ENCODE measurements at places on chromosomes 7 and 10.

- DNase-seq, result no peak
Observed at GRCh38 chr10:123726381-123726780, 60.2 kb downstream of the GPR26 start.

DNA sequence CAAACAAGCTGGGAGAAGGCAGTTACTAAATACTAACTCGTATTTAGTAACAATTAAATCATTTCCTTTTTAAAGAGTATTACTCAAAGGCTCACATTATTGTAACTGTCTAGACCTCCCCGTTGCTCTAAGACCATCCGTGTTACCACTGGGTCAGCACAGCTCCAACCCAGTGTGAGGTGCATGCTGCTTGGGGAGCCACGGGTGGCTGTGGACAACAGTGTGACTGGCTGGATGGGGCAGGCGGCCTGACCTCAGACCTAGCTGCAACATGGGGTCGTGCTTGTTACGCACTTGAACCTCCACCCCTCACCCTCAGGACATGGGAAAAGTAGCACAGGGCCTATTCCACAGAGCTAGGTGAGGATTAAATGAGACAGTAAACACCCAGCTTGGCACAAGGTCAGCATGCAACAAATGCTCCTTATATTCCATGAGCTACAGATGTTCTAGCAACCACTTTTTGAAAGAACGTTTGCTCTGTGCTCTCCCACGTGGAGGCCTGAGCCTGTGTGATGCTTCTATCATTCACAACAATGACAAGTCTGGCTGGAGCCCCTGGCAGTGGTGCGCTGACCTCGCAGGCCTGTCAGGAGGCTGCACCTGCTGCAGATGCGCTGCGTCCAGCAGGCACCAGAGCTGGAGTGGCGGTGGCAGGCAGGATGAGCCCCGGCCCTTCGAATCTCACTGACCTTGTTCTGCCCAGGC lies 135.7 kb downstream of the PKD1L1 start:
- DNase-seq, result no peak

- DNase-seq, result peak; percentile 81
Observed at GRCh38 chr7:150368884-150369747, 494 bp downstream of the REPIN1 start.

- no peak for DNase-seq
Observed at GRCh38 chr7:19709249-19709578, 377 bp upstream of the POLR1F start.

- no peak for DNase-seq
Observed at GRCh38 chr7:155261031-155261985, 36.4 kb upstream of the INSIG1 start.

GRCh38 chr10:29820890-29821461 lies 186.2 kb upstream of the SVIL start:
- DNase-seq, result no peak

GRCh38 chr10:7553531-7553930 lies 113.2 kb downstream of the ITIH5 start:
- no peak for DNase-seq

DNA sequence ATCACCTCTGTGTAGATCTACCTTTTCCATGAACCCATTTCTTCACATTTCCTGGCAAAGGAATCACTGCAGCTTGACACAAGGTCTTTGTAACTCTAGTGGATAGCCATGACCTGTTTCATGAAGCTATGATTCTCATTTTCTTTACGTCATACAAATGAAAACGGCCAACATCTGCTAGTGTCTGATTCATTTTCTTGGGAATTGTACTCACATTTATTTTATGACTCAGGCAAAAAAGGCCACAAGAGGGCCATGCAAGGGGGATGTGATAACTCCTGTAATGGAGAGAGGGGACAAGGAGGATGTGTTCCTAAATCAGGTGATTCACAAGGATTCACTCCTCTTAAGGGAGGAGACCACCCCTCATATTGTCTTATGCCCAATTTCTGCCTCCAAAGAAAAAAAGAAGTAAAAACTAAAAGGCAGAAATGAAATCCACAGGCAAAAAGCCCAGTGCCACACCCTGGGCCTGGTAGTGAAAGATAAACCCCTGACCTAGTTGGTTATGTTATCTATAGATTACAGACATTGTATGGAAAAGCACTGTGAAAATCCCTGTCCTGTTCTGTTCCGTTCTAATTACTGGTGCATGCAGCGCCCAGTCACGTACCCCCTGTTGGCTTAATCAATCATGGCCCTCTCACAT lies 249.9 kb downstream of the IPMK start:
- no peak for DNase-seq

DNA sequence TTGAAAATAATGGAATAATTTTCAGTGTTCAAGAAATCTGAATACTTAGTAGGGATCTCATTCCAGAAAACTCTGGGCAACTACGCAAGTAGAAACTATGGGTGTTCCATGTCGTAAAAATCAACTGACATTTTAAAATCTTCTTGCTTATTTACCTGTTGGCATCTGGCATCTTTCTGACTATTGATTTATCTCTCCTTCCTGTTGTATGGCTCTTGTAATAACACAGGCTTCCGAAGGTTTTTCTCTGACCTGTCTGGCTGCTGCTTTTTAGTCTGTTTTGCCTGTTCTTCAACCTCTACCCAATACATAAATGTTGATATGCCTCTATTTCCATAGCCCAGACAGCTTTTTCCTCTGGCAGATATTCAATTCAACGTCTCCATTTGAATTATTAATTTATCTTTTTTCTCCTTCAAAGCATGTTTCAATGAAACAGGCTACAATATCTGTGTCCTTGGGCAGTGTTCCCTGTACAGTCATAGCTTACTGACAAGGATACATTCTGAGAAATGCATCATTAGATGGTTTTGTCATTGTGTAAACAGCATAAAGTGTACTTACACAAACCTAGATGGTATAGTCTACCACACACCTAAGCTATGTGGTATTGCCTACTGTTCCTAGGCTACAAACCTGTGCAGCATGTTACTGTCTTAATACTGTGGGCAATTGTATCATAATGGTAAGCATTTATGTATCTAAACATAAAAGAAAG lies 105.9 kb upstream of the ETV1 start:
- DNase-seq, result no peak

GRCh38 chr10:119059557-119059956 lies 21.1 kb downstream of the EIF3A start:
- DNase-seq, result no peak

- no peak for DNase-seq
Observed at GRCh38 chr7:108091461-108091831, 38.7 kb downstream of the LAMB4 start.

DNA sequence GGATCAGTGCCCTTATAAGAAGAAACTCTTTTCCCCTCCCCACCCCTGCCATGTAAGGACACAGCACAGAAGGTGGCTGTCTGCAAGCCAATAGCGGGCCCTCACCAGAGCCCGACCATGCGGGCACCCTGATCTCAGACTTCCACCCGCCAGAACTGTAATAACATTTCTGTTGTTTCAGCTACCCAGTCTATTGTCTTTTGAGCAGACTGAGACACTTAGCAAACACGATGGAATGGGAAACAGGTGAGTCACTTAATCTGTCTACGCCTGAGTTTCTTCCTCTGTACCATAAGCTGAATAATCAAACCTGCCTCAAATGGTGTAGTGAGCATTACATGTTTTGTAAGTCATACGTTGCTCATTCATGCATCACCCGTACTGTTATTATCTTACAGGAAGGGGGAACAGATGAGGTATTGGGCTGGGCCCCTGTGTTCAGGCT lies 58.2 kb downstream of the STRA8 start:
- DNase-seq, result no peak
